Osteoblast (primary cell): ENCODE measurements at places on chromosomes 12 and 14. TPM values are rescaled to one million over a fixed set of nuclear protein-coding genes. Genes with fewer than 3 reads are reported as not detected.

Gene VRTN
- total RNA-seq, result not detected in 2 replicates

DNA sequence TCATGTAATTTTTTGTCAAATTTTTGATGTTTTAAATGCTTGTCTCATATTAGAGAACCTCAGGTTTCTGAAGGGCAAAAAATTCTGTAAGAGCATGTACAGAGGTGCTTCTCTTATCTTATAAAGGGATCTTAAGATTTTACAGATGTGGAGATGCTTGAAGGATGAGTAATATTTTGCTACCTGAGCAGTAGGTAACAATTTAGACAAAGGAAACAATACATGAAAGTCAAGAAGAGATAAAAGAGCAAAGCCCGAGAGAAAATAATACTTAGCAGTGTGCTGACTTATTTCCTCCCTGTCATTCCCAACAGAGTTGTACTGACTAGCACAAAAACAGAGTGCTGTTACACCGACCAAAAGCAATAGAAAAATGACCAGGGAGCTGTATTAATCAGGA lies 98.1 kb upstream of the PTPRR start:
- H3K36me3 ChIP-seq, result no peaks in the 10 kb centered on the region
- H3K4me1 ChIP-seq, result no peaks in the 10 kb centered on the region
- DNase-seq, result no peak
- H3K27me3 ChIP-seq, result peaks cover 4% of the 10 kb centered on the region
- no peak overlapping the region for H3K4me3 ChIP-seq
- H3K27ac ChIP-seq, result no peak overlapping the region

GRCh38 chr12:53171725-53172329 lies 8.7 kb upstream of the ZNF740 start:
- H3K27ac ChIP-seq, result peak overlapping the region; percentile 28
- H3K4me1 ChIP-seq, result peaks cover 42% of the 10 kb centered on the region
- no peak overlapping the region for H3K4me3 ChIP-seq
- DNase-seq, result peak; percentile 77

- H3K4me3 ChIP-seq, result no peak overlapping the region
- H3K36me3 ChIP-seq, result no peaks in the 10 kb centered on the region
- H3K27me3 ChIP-seq, result peaks cover 11% of the 10 kb centered on the region
- peak; percentile 57 for DNase-seq
- H3K4me1 ChIP-seq, result peaks cover 7% of the 10 kb centered on the region
Observed at GRCh38 chr14:91858536-91859275, 8.6 kb downstream of the TC2N start.

DNA sequence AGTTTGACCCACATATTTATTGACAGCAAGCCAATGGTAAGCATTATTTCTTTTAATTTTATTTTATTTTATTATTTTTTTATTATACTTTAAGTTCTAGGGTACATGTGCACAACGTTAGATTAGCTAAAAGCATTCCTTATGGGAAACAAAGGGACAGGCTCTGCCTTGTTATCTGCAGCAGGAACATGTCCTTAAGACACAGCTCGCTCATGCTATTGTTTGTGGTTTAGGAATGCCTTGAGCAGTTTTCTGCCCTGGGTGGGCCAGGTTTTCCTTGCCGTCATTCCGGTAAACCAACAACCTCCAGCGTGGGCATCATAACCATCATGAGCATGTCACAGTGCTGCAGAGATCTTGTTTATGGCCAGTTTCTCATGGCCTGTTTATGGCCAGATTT lies 370.2 kb downstream of the TMEM117 start:
- H3K27me3 ChIP-seq, result no peaks in the 10 kb centered on the region
- no peak for DNase-seq
- no peaks in the 10 kb centered on the region for H3K36me3 ChIP-seq
- H3K4me1 ChIP-seq, result no peaks in the 10 kb centered on the region
- H3K27ac ChIP-seq, result no peak overlapping the region
- H3K4me3 ChIP-seq, result no peak overlapping the region
